ENCODE measurements at places on chromosomes 11 and 22. TPM values are rescaled to one million over a fixed set of nuclear protein-coding genes. Genes with fewer than 3 reads are reported as not detected.

The KCTD17 gene
- 22.1 TPM for total RNA-seq

The C1QTNF4 gene
- total RNA-seq, result not detected

The SNX32 gene
- total RNA-seq, result 0.14 TPM

The CALCB gene
- total RNA-seq, result not detected

The RIN1 gene
- 41.2 TPM for total RNA-seq

The CHRDL2 gene
- 5.0 TPM for total RNA-seq

The DDX25 gene
- total RNA-seq, result 0.04 TPM

The OR10D3 gene
- not detected for total RNA-seq

The GPHA2 gene
- total RNA-seq, result not detected

The C11orf52 gene
- not detected for total RNA-seq

The RHOG gene
- 108 TPM for total RNA-seq

The RELA gene
- total RNA-seq, result 83.8 TPM

The NXPE2 gene
- total RNA-seq, result not detected
